ENCODE measurements at places on chromosomes 1 and 21.

- ATAC-seq, result no peak
Measured at GRCh38 chr1:210582205-210582970, 253.7 kb downstream of the HHAT start.

DNA sequence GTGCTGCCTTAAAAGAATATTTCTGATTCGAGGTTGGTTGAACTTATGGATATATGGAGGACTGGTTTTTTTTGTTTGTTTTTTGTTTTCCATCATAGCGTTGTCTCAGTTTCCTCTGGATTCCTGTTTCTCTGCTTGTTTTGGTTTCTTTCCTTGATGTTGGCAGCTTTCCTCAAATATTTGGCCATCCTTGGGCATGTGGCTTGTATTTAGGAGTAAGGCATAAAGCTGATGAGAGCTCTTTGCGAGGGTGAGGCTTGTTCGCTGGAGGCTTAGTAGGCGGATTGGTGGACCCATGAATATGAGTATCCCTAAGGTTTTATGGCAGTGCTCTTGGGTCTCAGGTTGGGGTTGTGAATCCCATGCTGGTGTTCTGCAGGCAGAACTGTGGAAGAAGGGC is 22.9 kb downstream of the DYRK1A start:
- no peak for ATAC-seq

GRCh38 chr1:94279038-94279437 is 41.7 kb upstream of the ARHGAP29 start:
- no peak for ATAC-seq

- no peak for ATAC-seq
Measured at GRCh38 chr1:2968471-2968881, 52.8 kb upstream of the ACTRT2 start.

GRCh38 chr1:30748699-30749401 is 8.7 kb downstream of the LAPTM5 start:
- ATAC-seq, result no peak

GRCh38 chr1:174200746-174201145 is 41.4 kb downstream of the RABGAP1L start:
- ATAC-seq, result no peak

All from SK-N-SH treated with all-trans-retinoic acid at 6 μM for 48 hours (cell line).